ENCODE measurements at places on chromosomes 12 and 14. TPM values are rescaled to one million over a fixed set of nuclear protein-coding genes. Genes with fewer than 3 reads are reported as not detected.

Gene TEX22
- 0.06 TPM for total RNA-seq

Gene HOXC12
- not detected for total RNA-seq

Gene TAS2R43
- total RNA-seq = 0.97 TPM

Gene BCL11B
- 1.7 TPM for total RNA-seq

Gene TULP3
- 45.2 TPM for total RNA-seq

Gene NPFF
- 0.43 TPM for total RNA-seq

Gene CLEC1A
- not detected for total RNA-seq

Gene CAPZA3
- not detected for total RNA-seq

DNA sequence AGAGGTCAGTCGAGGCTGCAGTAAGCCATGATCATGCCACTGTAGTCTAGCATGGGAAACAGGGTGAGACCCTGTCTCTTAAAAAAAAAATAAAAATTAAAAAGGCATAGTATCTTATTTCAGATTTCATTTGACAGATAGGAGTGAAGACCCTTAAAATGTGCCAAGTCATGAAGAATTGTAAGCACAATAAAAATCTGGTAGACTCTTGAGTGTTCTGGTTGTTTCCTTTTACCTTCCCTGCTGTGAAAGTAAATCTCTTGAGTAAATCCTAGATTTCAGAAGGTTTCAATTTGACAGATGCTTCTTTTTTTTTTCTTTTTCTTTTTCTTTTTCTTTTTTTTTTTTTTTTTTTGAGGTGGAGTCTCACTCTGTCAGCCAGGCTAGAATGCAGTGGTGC lies 109.0 kb downstream of the ESR2 start:
- no peaks in the 10 kb centered on the region for H3K27me3 ChIP-seq
- H3K36me3 ChIP-seq = peaks cover 16% of the 10 kb centered on the region
- no peak overlapping the region for H3K4me3 ChIP-seq
- H3K27ac ChIP-seq = no peak overlapping the region
- DNase-seq = no peak

DNA sequence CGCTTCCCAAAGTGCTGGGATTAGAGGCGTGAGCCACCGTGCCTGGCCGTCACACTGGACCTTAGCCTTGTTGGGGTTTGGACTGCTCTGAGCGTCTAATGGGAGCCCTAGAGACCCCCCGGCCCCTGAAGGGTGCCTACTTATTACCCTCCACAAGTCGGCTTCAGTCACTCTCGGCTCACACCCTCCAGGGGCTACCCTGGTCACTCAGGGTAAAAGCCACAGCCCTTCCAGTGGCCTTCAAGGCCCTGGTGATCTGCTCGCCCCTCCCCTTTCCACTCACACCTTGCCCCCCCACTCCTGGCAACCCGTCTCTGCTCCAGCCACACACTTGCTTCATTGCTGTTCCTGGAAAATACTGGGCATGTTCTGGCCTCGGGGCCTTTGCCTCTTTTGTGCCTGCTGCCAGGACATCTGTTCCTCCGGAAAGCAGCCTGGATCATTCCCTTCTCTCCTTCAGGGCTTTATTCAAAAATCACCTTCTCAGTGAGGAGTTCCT lies 3.6 kb upstream of the MORN3 start:
- H3K4me3 ChIP-seq = peak overlapping the region; percentile 54
- H3K27me3 ChIP-seq = no peaks in the 10 kb centered on the region
- DNase-seq = peak; percentile 79
- no peaks in the 10 kb centered on the region for H3K36me3 ChIP-seq

GRCh38 chr12:131860472-131861260 lies 32.5 kb downstream of the MMP17 start:
- no peaks in the 10 kb centered on the region for H3K4me1 ChIP-seq
- no peaks in the 10 kb centered on the region for H3K36me3 ChIP-seq
- H3K4me3 ChIP-seq = peak overlapping the region; percentile 33
- peak; percentile 60 for DNase-seq
- H3K27ac ChIP-seq = no peak overlapping the region

- H3K27ac ChIP-seq = no peak overlapping the region
- H3K36me3 ChIP-seq = no peaks in the 10 kb centered on the region
- H3K4me3 ChIP-seq = no peak overlapping the region
- no peaks in the 10 kb centered on the region for H3K27me3 ChIP-seq
- H3K4me1 ChIP-seq = no peaks in the 10 kb centered on the region
These were observed 259.6 kb downstream of the CCER1 start for GRCh38 chr12:90695415-90695814.

DNA sequence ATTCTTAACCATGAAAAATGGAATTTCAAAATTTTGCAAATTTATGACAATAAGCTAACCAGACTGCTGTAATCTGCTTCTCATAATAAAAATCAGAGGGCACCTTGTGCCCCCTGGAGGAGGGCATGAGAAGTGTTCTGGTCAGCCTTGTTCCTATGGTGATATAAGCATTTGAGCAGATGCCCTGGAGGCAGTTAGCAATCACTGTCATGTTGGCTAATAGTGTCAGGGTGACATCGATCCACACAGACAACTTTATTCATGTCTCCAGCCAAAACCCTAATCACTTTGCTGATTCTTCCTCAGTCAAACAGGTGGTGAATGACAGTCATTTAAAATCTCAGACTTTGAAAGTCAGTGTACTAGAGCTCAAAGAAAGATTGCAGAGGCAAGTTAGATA lies 943.0 kb downstream of the GALC start:
- no peaks in the 10 kb centered on the region for H3K27me3 ChIP-seq
- H3K4me3 ChIP-seq = no peak overlapping the region
- peak; percentile 67 for DNase-seq

DNA sequence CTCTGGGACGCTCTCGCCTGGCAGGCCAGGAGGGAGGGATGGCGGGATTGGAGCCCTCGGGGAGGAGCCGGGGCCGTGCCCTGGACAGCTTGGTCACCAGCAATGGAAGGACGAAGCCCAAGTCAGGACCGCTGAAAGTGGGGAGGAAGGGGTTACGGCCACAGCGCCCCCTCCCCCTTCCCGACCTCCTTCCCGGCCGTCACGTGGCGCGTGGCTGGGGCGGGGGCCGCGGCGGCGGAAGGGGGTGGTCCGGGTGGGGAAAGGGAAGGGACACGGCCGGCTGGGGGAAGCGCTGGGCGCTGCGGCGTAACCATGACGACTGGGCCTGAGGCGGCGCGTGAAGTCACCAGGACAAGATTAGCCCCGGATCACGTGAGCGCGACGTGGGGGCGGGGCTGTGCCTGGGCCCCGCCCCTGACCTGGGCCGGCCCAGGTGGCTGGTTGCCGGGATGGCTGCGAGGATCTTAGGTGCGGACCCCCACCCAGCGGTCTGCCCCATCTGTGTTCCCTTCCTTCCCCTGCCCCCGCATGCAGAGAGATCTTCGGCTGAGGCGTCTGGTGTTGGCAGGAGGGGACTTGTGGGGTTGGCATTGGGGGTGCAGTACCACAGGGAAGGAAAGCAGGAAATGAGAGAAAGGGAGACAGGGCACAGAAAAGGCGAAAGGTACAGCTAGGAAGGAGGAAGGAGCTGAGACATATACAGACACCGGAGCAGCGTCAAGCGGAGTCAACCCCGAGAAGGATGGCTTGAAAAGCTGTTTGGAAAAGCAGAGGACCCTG lies 6.2 kb downstream of the MAP3K12 start:
- H3K27ac ChIP-seq = peak overlapping the region; percentile 38
- peak; percentile 93 for DNase-seq
- peaks cover 17% of the 10 kb centered on the region for H3K4me1 ChIP-seq
- no peaks in the 10 kb centered on the region for H3K27me3 ChIP-seq

- H3K27me3 ChIP-seq = no peaks in the 10 kb centered on the region
- H3K36me3 ChIP-seq = no peaks in the 10 kb centered on the region
- H3K4me3 ChIP-seq = no peak overlapping the region
- no peak overlapping the region for H3K27ac ChIP-seq
- H3K4me1 ChIP-seq = no peaks in the 10 kb centered on the region
These were observed 84.3 kb downstream of the EGLN3 start for GRCh38 chr14:33866425-33867088.

- DNase-seq = no peak
- no peak overlapping the region for H3K4me3 ChIP-seq
- H3K36me3 ChIP-seq = no peaks in the 10 kb centered on the region
- no peaks in the 10 kb centered on the region for H3K27me3 ChIP-seq
These were observed 12.6 kb upstream of the OR8S1 start for GRCh38 chr12:48512855-48513254.

GRCh38 chr12:41120211-41120610 lies 67.9 kb upstream of the PDZRN4 start:
- H3K4me1 ChIP-seq = no peaks in the 10 kb centered on the region
- no peaks in the 10 kb centered on the region for H3K27me3 ChIP-seq
- H3K27ac ChIP-seq = no peak overlapping the region
- H3K36me3 ChIP-seq = no peaks in the 10 kb centered on the region
- DNase-seq = no peak

DNA sequence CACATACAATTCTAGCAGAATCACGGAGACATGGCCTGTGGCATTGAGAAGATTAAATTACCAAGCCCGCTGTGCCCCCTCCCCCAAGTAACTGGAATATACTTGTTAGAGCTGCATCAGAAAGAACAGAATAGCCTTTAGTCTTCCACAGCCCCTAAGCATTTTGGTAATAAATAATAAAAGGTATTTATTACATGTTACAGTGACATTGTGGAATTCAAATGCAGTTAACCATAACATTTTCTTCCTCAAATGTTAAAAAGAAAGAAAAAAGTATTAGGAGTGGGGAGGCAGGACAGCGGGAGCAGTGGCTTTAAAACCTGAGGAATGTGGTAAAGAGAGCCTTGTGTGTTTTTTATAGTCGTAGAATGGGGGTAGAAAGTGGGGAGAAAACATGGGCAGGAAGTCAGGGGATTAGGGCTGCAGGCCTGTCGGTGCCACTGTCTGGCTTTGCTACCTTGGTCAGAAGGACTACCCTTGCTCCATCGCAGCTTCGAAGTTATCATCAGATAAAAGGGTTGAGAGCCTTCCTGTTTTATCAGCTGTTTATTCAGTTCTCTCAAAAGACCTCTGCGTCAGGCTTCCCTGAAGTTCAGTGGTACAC lies 255.9 kb downstream of the MSRB3 start:
- H3K27ac ChIP-seq = peak overlapping the region; percentile 64
- H3K27me3 ChIP-seq = no peaks in the 10 kb centered on the region
- H3K4me3 ChIP-seq = peak overlapping the region; percentile 40
- peaks cover 66% of the 10 kb centered on the region for H3K4me1 ChIP-seq

GRCh38 chr12:93072340-93072739 lies 143.2 kb upstream of the EEA1 start:
- no peaks in the 10 kb centered on the region for H3K36me3 ChIP-seq
- H3K27ac ChIP-seq = no peak overlapping the region
- H3K27me3 ChIP-seq = no peaks in the 10 kb centered on the region
- H3K4me3 ChIP-seq = no peak overlapping the region
- H3K4me1 ChIP-seq = no peaks in the 10 kb centered on the region

GRCh38 chr12:110028323-110028722 lies 20.0 kb downstream of the C12orf76 start:
- H3K36me3 ChIP-seq = peaks cover 12% of the 10 kb centered on the region
- H3K4me3 ChIP-seq = no peak overlapping the region
- H3K27ac ChIP-seq = no peak overlapping the region
- no peak for DNase-seq
- H3K27me3 ChIP-seq = no peaks in the 10 kb centered on the region

GRCh38 chr12:104475271-104475670 lies 18.5 kb downstream of the CHST11 start:
- peaks cover 62% of the 10 kb centered on the region for H3K4me1 ChIP-seq
- no peaks in the 10 kb centered on the region for H3K27me3 ChIP-seq
- no peak for DNase-seq
- H3K4me3 ChIP-seq = no peak overlapping the region
- H3K36me3 ChIP-seq = no peaks in the 10 kb centered on the region

GRCh38 chr12:65924716-65925115 lies 100.4 kb downstream of the HMGA2 start:
- no peaks in the 10 kb centered on the region for H3K27me3 ChIP-seq
- no peak overlapping the region for H3K4me3 ChIP-seq
- DNase-seq = no peak
- no peak overlapping the region for H3K27ac ChIP-seq
- H3K4me1 ChIP-seq = no peaks in the 10 kb centered on the region
- H3K36me3 ChIP-seq = peaks cover 22% of the 10 kb centered on the region

DNA sequence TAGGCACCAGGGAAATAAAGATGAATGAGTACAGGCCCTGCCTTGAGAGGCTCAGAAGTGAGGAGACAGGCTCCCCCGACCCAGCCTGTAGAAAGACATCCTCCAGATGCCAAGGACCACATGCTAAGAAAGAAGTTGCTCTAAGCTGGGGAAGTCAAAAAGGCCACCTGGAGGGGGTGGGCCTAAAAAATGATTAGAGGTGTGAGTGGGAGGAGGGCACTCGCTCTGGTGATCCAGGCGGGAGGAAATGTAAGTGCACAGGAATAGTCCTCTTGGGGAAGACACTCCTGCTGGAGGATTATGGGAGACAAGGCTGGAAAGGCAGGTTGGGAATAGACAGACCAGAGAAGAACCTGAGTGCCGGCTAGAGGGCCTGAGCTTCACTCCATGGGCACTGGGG lies 32.2 kb downstream of the SMUG1 start:
- H3K27ac ChIP-seq = no peak overlapping the region
- no peaks in the 10 kb centered on the region for H3K27me3 ChIP-seq
- no peak overlapping the region for H3K4me3 ChIP-seq
- no peaks in the 10 kb centered on the region for H3K4me1 ChIP-seq

- H3K4me3 ChIP-seq = no peak overlapping the region
- no peaks in the 10 kb centered on the region for H3K4me1 ChIP-seq
- H3K36me3 ChIP-seq = no peaks in the 10 kb centered on the region
- H3K27ac ChIP-seq = no peak overlapping the region
- DNase-seq = no peak
These were observed 126.3 kb downstream of the ERC1 start for GRCh38 chr12:1117371-1117770.

All from SJCRH30 (cell line).